ENCODE measurements at places on chromosomes 2 and 18.

DNA sequence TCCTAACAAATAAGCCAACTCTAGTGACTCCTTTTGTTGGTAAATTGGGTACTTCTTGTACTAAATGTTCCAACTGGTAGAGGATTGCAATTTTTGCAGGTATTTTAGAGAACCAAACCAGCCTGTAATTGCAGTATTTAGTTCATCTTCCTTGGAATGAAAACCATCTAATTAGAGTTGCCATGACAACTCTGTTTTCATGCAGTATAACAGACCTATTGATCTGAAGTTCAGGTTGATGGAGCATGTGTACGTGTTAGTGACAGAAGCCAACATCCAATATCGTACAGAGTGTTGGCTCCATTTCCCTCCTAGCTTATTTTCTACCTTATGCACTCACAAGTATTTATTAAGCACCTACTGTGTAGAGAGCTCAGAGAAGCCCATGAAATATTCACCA is 176.3 kb upstream of the FOSL2 start:
- no peak for DNase-seq

GRCh38 chr2:131036269-131036668 is 57.0 kb downstream of the FAM168B start:
- DNase-seq: no peak

DNA sequence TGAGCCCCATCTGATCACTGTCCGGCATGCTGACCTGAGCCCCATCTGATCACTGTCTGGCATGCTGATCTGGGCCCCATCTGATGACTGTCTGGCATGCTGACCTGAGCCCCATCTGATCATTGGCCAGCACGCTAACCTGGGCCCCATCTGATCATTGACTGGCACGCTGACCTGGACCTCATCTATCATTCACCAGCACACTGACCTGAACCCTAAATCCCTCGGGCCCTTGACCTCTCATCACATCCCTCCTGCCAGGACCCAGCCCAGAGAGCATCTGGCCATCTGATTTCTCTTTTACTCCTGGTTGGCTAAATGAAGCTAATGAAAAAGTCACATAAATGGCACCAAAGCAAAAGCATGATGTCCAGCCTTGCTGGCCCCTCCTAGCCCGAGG is 207.1 kb downstream of the NDUFA10 start:
- no peak for DNase-seq

DNA sequence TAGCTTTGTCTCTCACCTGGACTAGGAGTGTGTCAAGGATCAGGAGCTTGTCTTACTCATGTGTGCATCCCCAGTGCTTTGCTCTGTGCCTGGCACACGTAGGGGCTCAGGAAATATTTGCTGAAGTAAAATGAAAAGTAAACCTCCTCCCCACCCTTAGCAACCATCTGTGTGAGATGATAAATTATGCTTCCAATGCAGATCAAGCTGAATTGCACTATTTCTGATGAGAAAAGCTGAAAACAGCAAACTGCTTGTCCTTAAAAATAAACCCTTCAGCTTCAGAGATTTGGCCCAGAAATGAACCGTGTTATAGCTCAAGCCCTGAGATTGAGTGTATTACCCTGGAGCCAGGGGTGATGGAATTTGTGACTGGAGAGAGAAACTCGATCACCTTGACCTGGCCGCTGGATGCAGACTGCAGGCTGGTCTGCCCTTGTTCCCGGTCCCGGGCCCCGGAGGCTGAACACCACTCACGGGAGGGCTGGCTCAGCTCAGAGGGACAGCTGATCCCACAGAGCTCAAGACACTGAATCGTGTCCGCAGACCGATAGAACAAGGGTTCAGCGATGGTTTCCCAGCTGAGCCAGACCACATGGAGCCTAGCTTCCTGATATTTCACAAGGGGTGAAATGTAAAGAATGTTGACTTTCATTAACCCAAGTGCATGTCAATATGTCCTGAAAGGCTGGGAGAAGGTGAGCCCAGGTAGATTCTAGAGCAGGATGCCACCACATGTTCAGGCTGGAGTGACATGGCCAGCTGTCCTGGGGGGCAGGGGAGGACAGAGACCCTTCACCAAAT is 50.5 kb downstream of the DDX1 start:
- DNase-seq: no peak

DNA sequence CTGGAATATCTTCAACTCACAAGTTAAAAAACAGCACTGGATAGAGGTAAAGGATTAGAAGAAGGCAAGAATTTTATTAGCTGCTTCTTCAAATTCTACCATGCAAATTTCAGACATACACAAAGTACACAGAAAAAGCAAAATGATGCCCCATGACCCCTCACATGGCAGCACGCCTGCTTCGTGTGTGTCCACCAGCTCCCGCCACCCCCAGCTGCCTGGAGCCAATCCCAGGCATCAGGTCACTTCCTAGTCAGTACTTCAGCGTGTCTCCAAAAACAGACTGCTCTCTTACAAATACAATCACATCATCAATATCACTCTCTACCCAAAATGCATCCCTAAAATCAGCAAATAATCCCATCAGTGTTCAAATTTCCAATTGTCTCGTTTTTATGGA is 35.8 kb downstream of the IMPA2 start:
- no peak for DNase-seq

DNA sequence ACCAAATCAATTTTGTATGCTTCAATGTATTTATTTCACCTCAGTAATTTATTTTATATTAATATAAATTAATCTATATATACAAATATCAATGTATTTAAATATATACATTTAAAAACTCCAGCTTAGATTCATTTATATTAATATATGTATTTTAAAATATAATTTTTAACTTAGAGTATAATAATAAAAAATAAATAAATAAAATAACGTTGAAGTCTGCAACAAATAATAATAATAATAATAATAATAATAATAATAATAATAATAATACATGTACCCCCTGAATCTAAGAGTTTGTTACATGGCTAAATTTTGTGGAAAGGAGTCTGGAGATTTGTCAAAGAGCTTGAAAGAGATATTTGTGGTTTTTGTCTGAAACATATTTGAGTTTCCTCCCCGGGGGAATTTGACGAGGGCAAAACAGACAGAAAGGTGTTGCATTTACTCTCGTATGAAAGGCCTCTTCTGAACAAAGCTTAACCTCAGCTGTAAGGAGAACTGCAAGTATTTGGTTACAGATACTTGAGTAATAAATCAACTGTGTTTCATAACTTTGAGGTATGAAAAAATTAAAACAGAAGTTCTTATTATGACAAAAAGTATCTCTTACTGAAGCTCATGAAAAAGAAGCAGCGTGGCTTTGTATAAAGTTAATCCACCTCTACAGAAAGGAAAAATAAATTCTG is 93.4 kb downstream of the CDH19 start:
- no peak for DNase-seq

DNA sequence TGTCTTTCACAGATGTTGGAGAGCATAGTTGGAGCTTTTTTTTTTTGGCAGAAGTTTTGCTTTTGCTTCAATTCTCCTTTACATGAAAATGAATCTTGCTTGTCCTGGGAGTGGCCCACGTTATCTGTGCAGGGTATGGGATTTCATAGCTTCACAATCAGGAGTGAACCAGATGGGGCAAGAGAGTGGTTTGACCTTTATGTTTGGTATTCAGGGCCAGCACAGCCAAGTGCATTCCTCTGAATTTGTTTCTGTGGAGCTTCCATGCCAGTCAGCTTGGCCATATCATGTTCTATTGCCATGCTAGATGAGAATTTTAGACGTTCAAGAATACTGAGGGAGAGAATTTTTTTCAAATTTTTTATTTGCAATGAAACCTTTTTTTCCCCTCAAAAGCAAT is 116.6 kb downstream of the PRPF40A start:
- DNase-seq: no peak

DNA sequence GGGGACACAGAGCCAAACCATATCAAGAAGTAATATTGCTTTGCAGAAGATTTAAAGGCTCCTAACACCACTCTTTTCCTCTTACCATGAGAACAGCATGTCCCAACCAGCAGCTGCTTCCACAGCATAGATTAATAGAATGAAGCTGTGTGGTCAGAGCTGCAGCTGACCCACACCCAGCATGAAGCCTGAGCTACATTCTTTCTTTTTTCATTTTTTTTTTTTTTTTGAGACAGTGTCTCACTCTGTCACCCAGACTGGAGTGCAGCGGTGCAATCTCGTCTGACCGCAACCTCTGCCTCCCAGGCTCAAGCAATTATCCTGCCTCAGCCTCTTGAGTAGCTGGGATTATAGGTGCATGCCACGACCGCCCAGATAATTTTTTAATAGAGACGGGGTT is 289.8 kb downstream of the RAD51AP2 start:
- DNase-seq: no peak

GRCh38 chr2:233758849-233759248 is 1.2 kb upstream of the UGT1A1 start:
- DNase-seq: no peak

- DNase-seq: no peak
Observed at GRCh38 chr2:105394951-105395611, 3.8 kb downstream of the FHL2 start.

DNA sequence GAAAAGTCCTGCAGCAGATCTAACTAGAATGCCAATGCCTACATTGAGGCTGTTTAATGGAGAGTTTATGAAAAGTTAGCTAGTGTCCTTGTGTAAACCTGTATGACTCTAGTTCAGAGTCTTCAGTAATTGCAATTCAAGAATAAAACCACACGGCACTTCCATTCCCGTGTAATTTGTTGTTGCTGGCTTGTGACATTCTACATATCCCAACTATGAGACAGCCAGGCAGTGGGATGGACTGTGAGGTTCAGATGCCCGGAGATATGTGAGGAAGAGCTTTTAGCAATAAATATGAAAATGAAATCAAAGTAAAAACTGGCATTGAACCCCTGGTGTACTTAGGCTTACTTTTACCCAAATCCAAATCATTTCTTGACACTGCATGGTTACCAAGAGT is 263.4 kb downstream of the NEDD4L start:
- no peak for DNase-seq

DNA sequence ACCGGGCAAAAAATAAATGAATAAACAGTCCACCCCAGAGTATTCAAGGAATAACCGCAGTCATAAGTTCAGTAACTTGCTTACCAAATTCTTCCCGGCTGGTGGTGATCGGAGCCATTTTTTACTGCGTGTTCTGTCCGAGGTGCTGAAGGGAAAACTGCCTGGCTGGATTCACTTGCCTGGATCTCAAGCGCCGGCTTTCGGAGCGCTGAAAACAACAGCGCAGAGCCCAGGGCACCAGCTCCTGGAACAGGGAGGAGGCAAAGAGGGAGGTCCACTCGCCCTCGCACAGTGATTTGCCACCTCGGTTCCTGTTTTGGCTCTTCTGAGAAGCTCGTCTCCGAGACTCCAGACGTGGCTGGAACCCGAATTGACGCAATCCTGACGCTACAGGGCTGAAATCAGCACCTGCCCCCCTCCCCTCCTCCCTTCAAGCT is at the start of gene SYT4:
Gene SYT4, minus strand, starts transcription at position 327 of the 437 bp plus-strand sequence. Its CDS starts 209 bp downstream, at position 118.
- DNase-seq: no peak

- DNase-seq: no peak
Observed at GRCh38 chr2:66433945-66434678, 813 bp upstream of the MEIS1 start.

DNA sequence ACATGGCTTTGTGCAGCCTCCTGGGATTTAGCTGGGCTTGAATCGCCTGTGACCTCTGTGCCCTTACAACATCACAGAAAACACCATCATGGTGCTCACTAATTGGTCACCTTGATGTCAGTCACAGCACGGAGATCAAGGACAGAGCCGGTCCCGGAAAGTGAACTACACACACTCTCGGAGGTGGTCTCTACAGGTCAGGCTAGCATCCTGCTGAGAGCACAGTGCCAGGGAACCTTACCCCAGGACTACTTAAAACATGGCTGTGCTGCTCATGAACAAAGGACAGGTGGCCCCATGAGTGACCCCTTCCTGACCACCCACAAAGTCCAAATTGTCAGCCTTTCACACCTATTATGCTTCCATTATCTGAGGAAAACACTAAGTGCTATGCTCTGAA is 1782.1 kb upstream of the CELF4 start:
- no peak for DNase-seq

DNA sequence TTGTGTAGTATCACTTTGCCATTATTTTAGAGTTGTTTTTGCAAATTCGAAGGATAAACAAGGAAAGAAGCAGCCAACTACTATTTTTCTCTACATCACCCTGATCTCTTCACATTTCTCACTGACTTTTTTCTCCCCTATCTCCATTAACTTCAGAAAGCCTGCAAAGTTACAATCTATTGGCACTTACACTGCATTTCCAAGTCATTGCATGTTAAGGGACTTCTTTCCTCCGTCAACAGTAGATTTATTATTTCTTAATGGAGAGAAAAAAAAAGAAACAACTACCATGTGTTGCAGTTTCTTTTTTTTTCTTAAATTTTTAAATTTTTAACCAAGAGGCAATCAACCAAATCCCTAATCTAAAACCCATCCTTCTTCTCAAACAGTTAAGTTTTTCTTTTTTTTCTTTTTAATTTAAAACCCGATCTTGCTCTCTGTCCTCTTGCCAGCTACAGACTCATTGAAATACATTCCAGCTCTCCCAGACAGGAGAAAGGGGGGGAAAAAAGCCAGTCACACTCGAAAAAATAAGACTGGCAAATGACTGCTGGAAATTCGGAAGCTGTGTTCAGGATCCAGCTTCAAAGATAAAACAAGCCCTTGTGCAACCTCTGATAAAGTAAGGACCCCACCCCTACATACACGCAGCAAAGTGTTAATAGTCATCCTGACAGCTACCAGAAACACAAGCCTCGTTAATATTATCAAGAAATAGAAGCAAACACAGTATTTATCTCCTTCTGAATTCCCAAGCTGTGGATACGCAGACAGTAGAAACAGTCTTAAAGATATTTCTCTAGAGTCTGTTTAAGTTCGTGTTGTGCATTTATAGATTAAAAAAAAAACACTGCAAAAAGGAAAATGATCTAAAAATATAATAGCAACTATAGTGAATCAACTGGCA is 1.3 kb downstream of the LRRTM4 start:
- no peak for DNase-seq

DNA sequence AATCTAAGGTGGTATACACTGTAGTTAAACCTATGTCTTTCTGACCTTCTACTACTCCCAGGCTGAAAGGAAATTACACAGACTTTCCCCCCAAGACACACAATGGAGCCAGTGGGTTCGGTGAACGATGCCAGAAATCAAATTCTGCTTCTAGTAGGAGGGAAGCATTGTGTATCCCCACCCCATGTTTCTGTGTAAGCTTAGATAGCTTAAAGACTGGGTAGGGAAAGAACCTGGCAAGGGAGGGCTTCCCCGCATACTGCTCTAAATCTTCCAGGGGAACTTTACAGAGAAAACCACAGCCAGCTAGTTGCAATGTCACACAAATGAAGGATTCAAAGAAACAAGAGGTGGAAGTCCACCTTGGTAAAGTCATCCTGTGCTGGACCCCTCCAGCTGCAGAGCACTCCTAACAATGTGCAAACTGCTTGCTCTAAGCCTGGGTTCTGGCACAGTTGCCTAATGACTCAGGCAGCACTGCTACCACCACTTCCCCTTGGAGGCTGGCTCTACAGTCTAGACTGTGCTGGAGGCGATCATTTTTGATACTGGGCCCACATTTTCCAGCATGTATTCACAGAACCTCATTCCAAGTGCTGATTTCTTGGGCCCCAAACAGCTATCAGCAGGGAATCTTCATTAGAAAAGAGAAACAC is 47.5 kb downstream of the TRIB2 start:
- no peak for DNase-seq
